ENCODE measurements at places on chromosomes 13 and 19. TPM values are rescaled to one million over a fixed set of nuclear protein-coding genes. Genes with fewer than 3 reads are reported as not detected.

- DNase-seq, result no peak
Observed at GRCh38 chr19:17796838-17797423, 2.0 kb downstream of the B3GNT3 start.

GRCh38 chr13:93945621-93946020, 533.9 kb downstream of the DCT start:
- no peak for DNase-seq

GRCh38 chr19:37564624-37565369, 29.8 kb downstream of the ZNF571 start:
- DNase-seq, result no peak

- DNase-seq, result no peak
Observed at GRCh38 chr13:33079960-33080359, 63.7 kb downstream of the KL start.

GRCh38 chr13:50969691-50970090, 60.1 kb downstream of the RNASEH2B start:
- no peak for DNase-seq

Gene TJP3
- total RNA-seq, result 1.1 TPM

Gene CDX2
- total RNA-seq, result 0.11 TPM
